ENCODE measurements at places on chromosomes 16 and 17.

DNA sequence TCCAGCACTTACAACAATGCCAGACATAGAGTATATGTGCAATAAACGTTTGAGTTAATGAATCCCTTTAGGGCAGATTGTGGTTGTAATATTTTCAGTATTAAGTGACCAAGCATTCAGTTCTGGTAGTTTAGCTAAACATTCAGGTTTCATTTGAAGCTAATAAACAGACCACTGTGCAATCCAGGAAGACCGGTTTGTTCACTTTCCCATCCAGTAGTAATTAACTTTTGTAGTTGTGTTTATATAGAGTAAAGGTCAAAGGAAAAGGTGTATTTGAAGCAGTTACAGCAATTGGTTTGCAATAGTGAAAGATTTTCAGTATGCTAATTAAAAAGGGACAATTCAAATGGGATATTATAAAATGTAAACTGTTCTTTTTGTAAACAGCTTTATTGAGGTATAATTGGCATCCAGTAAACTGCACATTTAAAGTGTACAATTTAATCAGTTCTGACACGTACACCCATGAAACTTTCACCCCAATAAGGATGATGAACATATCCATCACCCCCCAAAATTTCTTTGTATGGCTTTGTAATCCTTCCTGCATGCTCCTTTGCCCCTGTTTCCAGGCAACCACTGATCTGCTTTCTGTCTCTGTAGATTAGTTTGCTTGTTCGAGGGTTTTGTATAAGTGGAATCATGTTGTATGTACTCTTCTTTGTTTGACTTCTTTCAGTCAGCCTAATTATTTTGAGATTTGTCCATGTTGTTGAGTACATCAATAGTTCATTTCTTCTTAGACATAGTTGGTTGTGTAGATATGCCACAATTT, 26.3 kb downstream of the MRTFB start:
- no peak for DNase-seq

DNA sequence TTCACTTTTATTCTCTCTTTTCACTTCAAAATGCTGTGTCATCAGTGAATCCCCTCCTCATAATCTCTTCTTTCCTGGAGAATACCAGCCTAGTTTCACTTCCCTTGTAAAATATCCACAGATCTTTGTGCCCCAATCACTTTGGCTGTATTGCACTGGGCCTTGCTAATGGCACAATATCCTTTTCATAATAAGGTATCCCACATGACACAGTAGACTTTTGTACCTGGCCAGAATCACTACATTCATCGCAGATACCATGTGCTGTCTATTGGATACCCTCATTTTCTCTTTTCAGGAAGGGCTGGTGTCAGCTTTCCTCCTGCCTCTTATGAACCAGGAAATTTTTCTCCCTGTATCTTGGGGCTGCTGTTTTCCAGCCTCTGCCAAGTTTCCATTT, 25.7 kb upstream of the TOX3 start:
- no peak for DNase-seq

GRCh38 chr16:64440005-64440404, 681.9 kb downstream of the CDH11 start:
- no peak for DNase-seq

- DNase-seq: no peak
Observed at GRCh38 chr17:51261024-51261963, 948 bp downstream of the UTP18 start.

DNA sequence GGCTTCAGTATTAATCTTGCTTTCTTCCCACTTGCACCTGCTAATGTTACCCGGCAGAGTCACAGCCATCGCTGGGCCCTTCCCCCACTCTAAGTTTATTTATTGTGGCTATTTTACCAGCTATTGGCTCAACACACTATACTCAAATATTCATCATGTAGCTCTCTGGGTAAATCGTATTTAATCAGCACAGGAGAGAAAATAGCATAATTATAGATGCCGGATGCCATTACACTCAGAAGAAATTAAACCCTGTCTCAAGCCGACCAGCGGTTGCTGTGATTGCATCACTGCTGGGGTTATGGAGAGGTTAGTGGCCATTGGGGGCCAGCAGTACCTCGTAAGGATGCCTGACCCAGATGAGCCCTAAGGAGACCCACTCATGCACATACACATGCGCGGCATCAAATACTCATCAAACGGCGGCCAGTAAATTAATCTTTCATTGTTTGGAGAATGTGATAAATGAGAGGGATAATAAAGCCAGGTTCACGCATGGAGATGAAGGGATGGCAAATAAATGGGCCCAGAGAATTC, 269.5 kb upstream of the ZFHX3 start:
- no peak for DNase-seq

DNA sequence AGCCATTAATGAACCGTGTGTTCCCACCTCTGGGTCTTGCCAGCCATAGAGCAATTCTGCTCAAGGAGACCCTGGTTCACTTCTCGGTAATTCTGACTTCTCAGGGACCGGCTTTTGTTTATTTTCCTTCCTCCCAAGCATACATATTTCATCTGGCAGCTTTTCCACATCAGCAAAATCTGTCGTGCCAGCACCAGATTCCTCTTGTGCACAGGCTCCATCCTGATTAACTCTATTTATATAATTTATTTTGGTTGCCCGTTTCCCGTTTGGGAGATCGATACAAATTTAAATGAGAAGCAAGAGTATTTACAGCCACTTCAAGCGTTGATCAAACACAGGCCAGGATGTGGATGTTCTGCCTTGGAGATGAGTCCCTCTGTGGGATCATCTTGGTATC, 161.9 kb upstream of the XYLT1 start:
- no peak for DNase-seq

All from Jurkat, Clone E6-1 (cell line).